Left ventricle myocardium inferior (tissue), 1 donor: ENCODE measurements at places on chromosomes 11 and 22.

- no peak for DNase-seq
These were observed 14.8 kb downstream of the CD59 start for GRCh38 chr11:33721426-33721825.

- no peak for DNase-seq
These were observed 3.2 kb upstream of the STK33 start for GRCh38 chr11:8597182-8597581.

DNA sequence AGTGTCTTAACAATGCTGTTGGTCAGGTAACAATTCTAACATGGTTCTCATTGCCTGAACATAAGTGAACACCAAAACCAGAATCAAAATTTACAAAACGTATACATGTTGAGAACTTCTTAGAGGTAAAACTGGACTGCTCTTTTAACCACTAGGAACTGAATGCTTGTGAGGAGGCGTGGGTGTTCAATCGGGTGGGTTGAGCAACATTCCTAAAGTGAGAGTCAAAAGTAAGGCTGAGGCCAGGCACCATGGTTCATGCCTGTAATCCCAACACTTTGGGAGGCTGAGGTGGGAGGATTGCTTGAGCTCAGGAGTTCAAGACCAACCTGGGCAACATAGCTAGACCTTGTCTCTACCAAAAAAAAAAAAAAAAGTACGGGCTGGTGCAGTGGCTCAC, 11.5 kb downstream of the PPME1 start:
- no peak for DNase-seq

DNA sequence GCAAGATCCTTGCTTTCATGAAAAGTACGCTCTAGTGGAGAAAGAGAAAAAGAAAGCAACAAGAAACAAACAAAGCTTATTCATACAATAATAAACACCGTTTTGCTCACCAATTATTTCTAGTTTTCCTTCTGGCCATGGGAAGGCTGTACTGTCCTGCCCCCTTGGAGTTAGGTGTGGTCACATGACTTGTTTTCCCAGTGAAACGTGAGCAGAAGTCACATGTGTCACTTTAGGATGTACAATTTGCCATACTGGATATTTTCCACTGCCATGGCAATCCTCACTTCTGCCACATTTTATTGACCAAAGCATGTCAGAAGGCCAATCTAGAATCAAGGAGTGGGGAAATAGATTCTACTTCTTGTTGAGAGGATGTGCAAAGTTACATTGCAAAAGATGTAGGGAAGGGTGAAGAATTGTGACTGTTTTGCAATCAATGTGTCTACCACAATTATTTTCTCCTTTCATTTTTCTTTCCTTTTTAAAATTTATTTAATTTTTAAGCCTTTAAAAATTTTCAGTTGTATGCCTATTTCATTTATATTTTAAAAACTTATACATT, 24.3 kb upstream of the TRAF6 start:
- DNase-seq, result no peak

GRCh38 chr11:45449036-45449601, 163.0 kb upstream of the SYT13 start:
- no peak for DNase-seq

DNA sequence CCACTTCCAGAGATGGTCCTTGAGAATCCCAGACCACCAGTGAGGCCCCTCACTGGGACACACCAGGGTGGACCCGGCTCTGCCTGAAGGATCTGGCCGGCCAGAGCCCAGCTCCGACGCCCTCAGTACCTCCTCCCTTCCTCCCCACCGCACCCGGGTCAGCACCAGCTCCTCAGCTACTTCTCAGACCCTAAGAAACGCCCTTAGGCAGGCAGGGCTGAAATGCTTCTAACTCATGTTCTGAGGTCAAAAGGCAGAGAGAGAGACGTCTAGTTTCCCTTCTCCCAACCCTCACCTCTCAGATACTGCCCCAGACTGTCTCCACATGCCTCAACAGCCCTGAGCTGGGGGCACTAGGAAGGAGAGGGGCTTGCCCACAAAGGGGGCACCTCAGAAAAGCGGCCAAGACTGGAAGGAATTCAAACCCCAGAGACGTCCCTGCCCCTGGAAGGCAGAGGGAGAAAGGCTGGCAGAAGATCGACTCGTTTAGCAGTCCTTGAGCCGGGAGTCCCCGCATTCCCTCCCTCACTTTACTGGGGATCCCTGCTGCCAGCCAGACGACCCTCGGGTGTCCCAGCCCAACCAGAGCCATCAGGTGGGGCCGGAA, 539 bp downstream of the USH1C start:
- DNase-seq, result peak; percentile 9

DNA sequence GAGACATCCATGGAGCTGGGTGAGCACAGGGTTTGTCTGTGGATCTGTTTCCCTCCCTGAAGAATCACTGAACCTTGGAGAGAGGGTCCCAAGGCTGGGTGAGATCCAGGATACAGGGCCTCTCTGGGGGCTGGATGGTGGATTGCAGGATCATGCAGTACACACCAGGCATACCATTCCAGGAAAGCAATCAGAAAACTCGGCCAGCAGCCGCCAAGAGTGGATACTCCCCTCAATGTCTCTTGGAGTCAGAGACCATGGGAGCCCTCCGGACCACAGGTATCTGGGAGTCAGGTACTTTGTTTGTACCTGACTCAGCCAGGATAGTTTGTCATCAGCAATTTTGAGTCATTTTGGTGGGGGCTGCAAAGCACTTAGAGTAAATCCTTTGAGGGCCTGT, 14.6 kb upstream of the SYT13 start:
- DNase-seq, result no peak
